ENCODE measurements at places on chromosomes 1 and 21.

DNA sequence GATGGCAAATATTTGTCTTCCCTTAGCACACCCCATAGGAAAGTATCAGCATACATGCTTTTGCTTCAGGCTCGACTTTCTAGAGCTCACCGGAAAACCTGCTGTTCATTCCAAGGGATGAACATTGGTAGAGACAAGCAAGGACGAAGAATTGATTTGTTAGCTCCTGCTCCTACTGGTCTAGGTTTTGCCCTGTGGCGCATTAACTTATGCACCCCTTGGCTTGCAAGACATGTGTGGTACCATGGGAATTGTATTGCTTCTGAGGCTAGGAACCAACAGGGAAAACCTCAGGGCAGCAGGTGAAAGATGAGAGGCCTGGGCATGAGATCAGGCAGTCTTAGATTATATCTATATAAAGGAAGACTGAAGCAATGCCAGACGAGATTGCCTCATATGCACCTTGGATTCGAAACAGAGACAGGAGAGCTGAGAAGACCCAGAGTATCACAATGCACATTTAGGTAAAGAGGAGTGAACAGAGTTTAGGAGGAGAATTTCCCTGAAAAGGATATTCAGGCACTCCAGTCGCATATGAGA is 771.2 kb upstream of the B3GALT2 start:
- no peak for DNase-seq

- DNase-seq, result no peak
Measured at GRCh38 chr1:202249846-202250245, 56.2 kb downstream of the LGR6 start.

DNA sequence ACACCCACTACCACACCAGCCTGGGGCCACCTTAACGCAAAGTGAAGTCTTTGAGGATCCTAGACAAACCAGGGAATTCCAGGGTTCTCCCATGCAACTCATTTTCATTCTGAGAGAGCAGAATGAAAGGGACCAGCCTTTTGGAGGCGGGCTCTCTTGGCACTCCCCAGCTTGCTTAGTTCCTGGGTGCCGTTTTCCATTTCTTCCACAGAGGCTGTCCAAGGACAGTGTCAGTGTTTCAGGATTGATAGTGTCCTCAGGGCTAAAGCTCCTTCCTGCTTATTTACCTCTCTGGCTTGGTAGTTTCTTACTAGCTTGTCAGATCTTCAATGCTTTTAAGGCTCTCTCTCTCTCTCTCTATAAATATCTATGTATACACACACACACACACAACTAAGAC is 30.1 kb upstream of the GNG4 start:
- no peak for DNase-seq

DNA sequence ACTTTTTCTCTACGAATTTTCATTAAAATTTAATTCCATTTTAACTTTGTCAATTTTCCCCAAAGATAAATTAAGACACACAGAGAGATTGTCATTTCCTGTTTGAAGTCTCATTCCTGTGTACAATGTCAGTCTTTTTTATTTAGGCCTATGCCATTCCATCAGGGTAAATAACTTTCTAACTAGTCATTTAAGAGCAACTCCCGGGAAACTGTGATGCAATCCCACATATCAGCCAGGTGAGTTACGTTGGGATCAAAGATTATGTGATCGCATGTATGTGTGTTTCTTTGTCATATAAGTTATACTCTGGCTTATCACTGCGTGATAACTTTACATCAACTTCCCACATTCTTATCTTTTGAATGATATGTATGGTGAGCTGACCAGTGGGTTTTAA is 86.1 kb upstream of the S1PR1 start:
- no peak for DNase-seq

DNA sequence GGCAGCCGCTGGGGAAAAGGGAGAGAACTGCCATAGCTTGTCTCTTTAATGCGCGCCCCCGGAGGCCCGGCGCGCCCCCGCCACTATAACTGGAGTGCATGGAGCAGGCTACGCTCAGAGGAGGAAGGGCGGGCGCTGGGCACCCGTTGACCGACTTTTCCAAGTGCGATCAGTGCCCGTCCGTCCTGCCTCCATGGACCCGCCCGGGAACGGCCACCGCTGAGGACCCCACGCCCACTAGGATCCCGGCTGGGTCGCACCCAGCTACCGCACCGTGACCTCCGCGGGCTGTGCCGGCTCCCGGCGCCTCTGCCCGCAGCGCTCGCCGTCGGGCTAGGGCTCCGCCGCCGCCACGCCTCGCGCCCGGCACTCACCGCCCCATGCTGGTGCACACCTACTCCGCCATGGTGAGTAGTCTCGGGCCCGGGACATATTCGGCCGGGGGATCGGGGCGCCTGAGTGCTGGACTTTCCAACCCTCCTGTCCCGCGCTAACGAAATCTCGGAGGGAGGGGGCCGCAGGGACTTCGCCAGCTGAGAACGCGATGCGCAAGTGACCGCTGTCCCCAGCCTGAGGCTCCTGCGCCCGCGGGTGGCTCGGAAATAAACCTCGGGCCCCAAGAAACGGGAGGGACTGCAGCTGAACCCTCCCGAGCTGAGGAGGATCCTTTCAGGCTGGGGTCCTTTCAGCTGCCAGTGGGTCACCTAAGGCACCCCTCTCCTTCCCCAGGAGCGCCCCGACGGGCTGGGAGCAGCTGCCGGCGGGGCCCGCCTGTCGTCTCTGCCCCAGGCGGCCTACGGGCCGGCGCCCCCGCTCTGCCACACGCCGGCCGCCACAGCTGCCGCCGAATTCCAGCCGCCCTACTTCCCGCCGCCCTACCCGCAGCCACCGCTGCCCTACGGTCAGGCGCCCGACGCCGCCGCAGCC is at the start of gene TFAP2E:
Gene TFAP2E (plus strand): TSS at position 117 of the 927 bp plus-strand sequence. CDS start 264 bp downstream, at position 381.
- DNase-seq, result no peak

DNA sequence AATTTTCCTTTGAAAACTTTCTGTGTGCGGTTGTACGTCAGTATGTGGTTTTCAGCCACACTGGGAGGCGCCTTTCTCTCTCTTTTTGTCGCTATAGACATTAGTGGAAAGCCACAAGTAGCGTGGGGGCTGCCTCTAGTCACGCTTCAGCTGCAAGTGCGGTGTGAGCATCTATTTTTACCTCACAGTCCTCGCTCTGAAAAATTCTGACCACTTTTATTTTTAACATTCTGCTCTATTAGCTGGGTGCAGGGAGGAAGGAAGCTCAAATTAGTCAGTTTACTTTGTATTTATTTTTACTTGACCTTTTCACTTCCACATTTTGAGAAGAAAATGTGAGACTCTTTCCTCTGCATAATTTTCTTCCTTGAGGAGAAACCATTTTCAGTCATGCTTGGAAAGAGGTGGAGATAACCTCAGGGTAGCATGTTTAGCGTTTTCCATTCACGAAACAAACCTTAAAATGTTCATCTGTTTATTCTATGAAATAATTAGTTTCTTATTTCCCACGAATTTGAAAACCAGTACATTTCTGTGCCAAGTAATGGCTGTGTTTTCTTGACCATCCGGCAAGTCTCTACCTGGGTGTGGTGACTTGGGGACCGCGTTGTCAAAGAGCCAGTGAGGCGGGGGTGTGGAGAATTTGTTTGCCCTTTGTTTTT is 35.6 kb downstream of the ADARB1 start:
- no peak for DNase-seq

GRCh38 chr1:95380909-95381308 is 146.9 kb downstream of the RWDD3 start:
- no peak for DNase-seq

DNA sequence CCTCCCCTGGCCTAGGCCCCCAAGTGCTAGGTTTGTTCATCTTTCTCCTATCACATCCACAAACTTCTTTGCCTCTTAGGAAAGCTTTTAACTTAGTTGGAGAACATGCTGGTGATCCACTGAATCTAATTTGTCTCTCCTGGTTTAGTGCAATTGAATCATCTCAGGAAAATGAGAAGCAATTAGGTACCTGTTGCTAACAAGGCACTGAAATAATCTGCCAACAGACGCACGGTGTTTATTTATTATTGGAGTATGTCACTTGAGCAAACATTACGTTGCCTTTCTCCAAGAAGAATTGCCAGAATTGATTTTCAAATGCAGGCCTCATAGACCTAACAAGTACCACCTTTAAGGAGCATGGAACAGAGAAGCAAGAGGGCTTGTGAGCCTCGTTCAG is 309.4 kb downstream of the NFIA start:
- no peak for DNase-seq

DNA sequence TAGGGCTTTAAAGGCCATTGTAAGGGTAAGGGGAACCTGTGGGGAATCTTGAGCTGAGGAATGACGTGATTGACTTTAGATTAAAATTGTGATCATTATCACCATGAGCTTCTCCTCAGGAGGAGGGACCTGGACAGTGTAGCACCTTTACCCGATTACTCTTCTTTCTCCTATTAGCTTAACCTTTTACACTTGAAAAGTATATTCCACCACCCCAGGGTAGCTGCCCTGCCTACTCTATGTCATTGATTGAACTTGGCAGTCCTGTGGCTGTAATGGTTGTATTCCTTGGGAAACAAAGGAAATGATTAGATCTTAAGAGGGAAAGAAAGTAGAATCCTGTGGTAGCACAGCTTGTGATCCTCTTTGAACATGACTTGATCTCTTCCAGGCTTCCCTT is 47.7 kb downstream of the CACHD1 start:
- no peak for DNase-seq

- no peak for DNase-seq
Measured at GRCh38 chr1:220533504-220534109, 5.7 kb downstream of the MARK1 start.

GRCh38 chr1:11761988-11762406 is at the start of gene C1orf167:
C1orf167 (plus strand) TSS chr1:11762193; CDS start chr1:11764401, 2,208 bp downstream.
- DNase-seq, result no peak

GRCh38 chr1:217089361-217090014 is 366.3 kb upstream of the ESRRG start:
- peak; percentile 63 for DNase-seq

- DNase-seq, result no peak
Measured at GRCh38 chr1:240497908-240498307, 114.0 kb downstream of the GREM2 start.
